Activated T-helper 1 cell treated with anti-CD3 and anti-CD28 coated beads, Interleukin-2, amount 50 U/mL, for 16 hours (primary cell): ENCODE measurements at places on chromosomes 6 and 20.

DNA sequence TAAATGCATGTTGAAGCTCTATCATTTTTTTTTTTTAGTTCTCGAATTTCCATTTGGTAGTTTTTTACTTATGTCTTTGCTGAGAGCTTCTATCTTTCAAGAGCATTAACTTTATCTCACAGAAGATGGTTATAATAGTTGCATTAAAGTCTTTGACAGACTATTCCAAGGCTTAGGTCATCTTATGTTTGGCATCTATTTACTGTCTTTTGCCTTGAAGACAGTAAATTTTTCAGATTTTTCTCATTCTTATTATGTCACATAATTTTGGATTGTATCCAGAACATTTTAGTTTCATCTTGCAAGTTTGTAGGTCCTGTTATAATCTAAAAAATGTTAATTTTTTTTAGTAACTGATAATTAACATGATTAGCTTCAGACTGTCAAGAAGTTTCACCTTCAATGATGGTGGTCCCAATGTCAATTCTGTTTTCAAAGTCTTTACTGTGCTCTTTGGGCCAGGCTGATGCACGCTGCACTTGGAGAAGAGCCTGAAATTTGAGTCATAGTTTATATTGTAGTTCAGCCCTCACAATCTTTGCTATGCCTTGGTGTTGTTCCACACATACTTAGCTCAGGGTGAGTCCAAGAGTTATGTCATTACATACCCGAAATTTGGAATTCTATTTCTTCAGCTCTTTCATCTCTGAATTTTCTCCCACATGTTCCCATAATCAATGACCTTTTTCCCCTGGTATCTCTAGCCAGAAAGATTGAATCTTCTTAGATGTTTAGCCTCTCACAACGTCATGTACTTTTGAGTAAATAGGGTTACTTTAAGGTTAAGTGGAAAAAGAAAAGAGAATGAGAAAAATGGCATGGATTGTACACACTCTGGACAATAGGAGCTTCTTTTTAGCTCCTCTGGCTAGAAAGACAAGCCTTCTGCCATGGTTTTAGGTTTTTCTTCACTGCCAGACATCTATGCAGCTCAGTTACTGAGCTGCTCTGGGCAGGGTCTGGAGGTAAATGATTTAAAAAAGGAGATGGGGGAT lies 110.3 kb upstream of the BTBD3 start:
- DNase-seq = no peak

GRCh38 chr6:80209430-80209829 lies 103.0 kb downstream of the BCKDHB start:
- DNase-seq = no peak

DNA sequence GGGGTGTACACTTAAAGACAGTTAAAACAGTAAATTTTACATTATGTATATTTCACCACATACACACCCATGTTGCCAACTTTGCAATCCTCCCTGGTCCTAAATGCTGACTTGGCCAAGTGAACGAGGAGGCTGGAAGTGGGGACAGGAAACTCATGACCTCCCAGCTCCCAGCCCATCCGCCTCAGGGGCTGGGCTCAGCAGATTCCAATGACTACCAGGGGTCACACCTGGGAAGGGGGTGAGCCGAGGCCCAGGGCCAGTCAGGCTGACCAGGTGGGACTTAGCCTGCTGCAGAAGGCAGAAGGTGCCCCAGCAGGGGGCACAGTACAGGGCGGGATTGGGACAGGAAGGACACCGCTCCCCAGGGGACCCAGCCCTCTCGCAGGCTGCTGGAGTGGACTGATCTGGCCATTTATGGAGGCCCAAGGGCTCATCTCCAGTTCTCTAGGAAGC lies 2.4 kb downstream of the SIGLEC1 start:
- no peak for DNase-seq

- no peak for DNase-seq
These were observed 15.1 kb upstream of the RTF2 start for GRCh38 chr20:56453352-56453751.

GRCh38 chr20:17965042-17965697 lies 3.4 kb downstream of the SNX5 start:
- no peak for DNase-seq

DNA sequence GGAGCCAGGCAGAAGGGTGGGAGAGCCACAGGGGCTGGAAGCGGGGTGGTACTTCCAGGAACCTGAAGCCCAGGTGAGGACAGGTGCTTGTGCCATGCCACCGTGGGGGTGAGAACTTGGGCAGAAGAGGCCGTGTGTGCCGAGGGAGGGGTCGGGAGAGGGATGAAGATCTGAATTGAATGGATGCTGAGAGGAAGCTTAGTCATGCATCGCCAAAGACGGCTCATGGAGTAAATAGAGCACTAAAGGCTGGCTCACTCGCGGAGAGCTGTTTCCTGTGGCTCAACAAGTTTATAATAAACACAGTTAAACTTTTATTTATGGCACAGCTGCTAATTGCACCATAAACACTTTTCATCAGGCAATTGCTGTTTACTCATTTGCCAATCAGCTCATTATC lies 21.7 kb upstream of the MYT1 start:
- no peak for DNase-seq

DNA sequence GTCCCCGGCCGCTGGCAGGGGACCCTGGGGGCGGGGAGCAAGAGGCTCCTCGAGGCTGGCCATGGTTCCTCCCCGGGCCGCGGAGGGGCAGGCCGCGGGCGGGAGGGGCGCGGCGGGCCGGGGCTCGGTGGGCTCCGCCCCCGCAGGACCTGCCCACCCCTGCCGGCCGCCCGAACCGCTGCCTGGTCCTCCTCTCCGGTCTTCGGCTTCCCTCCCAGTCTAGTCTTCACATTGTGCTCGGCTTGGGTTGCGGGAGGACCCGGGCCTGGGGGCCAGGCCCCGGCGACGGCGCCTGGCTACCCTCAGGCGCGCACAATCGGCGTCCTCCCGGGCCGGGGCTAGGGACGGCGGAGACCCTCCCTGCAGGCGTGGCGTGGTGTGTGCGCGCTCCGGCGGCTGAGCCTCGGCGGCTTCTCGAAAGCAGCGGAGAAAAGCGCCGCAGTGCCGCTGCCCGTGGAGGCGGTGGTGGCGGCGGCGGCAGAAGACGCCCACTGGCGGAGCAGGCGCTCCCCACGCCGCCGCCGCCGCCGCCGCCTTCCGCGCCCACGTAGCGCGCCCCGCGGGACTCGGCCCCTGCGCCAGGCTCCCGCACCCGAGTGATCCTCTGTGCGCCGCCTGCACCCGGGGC lies at the start of gene PDE10A:
Gene PDE10A (minus strand): TSS at position 493 of the 628 bp plus-strand sequence. CDS start 430 bp downstream, at position 63.
- no peak for DNase-seq

- DNase-seq = no peak
These were observed 38.8 kb downstream of the SESN1 start for GRCh38 chr6:109055771-109056235.

- DNase-seq = no peak
These were observed 56.8 kb upstream of the MPC1 start for GRCh38 chr6:166439366-166440091.

GRCh38 chr6:71222671-71223070 lies 65.9 kb upstream of the OGFRL1 start:
- DNase-seq = no peak

DNA sequence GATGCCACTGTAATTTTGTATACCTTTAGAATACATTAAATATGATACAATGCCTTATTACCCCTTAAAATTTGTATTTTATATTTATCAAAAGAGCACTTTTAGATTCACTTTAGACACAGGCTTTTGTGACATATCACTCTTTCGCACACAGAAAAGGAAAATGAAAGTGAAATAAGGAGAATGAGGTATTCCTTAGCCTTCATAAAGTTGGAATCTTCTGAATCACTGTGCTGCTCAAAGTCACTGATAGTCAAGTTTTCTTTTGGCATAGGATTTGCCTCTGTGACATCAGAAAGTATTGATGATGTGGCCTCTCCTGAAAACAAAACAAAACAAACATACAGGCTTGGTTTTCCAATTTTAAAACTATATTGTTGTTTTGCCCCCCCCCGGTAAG lies 1097.1 kb downstream of the KIF16B start:
- no peak for DNase-seq

- no peak for DNase-seq
These were observed 7.6 kb upstream of the SERPINB6 start for GRCh38 chr6:2978923-2979322.

GRCh38 chr20:19620446-19620845 lies 137.6 kb upstream of the RIN2 start:
- DNase-seq = no peak

DNA sequence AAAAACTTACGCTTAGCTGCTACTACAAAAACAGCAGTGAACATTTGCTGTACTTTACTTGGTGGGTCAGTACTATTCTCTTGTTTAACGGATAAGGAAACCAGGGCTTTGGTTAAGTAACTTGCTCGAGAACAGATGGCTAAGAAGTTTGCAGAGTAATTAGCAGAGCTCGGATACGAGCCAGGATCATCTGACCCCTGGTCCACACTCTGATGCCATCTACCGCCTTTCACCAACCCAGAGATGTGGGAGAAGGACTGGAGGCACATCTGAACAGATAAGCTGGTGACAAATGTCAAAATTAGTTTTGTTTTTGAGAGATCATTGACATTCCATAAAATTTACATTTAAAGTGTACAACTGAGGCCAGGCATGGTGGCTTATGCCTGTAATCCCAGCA lies 18.9 kb upstream of the RPL7L1 start:
- DNase-seq = no peak

- DNase-seq = no peak
These were observed 248.9 kb upstream of the FOXQ1 start for GRCh38 chr6:1062786-1063545.

DNA sequence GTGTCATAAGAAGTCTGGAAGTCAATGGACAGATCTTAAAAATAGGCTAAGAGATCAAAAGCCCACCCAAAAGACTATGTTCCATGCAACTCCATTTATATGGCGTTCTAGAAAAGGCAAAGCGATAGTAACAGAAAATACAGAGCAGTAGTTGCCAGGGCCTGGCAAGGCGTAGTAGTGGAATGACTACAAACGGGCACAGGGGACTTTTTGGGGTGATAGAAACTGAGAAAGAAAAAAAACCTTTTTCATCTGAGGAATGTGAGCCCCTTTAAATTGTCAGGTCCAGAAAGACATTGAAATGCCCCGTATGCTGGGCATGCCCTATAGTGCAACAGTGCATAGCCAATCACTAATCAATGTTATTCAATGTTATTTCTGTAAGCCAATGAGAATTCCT lies 47.2 kb upstream of the FAM50B start:
- DNase-seq = no peak

- no peak for DNase-seq
These were observed 292.2 kb upstream of the RSPO3 start for GRCh38 chr6:126826166-126826714.

DNA sequence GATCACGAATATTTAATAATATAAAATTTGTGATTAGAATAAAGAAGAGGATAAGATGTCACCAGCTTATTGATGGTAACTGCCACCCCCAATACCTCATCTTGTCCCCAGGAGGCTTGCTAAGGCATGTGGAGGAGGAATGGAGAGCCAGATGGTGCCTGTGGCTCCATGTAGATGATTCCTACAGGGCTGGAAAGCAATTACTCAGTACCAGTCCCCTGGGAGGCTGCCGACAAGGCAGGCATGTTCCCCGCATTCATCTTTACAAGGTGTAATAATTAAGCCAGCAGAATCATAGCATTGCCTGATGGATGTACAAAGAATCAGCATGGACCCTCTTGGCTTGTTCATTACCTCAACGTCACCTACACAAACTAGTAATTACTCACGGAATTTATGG lies 155.3 kb downstream of the PLCB1 start:
- no peak for DNase-seq

DNA sequence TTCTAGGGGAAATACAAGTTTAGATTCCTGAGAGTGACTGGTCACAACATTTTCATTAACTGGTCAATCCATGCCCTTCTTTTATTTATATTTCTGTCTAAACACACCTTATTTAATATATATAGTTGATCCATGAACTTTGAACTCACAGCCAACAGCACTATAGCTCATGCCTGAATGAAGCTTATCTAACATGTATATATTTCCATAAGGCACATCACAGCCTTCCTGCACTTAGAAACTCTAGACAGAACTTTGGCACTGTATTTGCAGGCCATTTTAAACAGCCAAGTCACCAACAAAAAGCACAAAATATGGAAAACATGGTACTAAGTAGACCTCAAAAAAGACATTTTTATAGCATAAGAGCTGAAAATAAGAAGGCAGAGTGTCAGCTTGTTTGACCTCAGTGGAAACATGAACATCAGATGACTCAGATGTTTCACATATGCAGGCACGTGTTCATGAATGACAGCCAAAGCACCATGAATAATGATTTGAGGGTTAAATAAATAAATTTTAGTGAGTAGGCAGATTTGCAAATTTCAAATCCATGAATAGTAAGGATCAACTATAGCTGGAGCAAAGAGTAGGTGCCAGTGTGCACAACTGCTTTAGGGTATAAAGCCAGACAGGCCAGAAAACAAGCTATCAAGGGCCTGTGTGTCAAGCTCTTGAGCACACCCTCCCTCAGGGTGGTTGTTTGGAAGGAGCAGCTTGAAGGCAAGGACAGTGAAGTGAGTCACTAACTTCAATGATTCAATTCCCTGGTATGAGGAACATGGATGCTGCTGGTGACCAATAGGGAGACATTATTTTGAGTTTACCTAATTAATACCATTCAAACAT lies 88.9 kb upstream of the NT5E start:
- DNase-seq = no peak

DNA sequence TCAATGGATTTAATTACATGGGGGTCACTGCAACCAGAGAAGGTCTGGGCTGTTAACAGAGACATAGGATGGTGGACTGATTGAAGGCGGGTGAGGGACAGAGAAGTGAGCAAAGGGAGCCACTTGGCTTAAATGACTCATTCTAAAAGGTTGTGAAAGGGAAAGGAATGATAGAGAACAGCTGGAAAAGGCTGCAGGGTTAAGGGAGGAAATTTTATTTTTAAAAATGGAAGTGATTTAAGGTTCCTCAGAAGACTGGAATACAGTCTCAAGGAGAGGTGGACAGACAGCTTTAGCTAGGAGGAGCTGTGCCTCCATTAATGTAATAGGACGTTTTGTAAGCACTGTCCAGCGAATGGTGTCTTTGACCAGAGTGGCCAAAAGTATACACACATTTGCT lies 46.7 kb downstream of the RGS17 start:
- no peak for DNase-seq

DNA sequence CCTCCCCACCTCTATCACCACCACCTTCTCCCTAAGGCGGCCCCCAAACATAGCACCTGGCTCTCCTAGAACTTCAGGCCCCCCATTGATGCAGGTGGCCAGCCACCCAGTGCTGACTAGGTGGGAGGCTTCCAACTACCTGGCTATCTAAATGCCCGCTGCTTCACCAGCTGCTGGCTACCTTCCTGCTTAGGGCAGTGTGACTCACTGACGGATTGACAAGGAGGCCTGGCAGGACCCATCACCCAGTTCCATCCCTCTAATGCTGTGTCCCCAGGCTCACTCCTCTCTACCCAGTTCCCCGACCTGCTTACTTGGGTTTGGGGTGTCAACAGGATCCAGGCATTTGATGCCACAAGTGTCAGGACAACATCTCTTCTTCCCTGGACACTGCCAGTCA lies 1.1 kb downstream of the SLPI start:
- DNase-seq = no peak

DNA sequence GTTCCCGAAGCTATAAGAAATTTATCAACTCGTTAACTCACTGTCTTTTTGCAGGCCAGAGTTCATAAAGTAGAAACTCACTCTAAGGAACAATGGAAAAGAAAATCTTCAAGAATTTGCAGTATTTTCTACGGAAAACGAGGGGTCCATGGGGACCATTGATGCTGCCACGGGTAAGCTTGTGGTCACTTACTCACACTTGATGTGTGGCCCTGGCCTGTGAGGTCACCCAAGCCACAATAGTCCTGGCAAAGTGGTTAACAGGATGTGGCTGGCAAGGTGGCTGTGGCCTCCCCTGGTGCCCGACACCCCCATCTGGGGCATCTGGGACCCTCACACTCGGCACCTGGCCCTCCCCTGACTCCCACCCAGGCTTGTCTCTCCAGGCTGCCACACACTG lies 123.4 kb downstream of the C6orf118 start:
- no peak for DNase-seq
